ENCODE measurements at places on chromosomes 5 and 9.

DNA sequence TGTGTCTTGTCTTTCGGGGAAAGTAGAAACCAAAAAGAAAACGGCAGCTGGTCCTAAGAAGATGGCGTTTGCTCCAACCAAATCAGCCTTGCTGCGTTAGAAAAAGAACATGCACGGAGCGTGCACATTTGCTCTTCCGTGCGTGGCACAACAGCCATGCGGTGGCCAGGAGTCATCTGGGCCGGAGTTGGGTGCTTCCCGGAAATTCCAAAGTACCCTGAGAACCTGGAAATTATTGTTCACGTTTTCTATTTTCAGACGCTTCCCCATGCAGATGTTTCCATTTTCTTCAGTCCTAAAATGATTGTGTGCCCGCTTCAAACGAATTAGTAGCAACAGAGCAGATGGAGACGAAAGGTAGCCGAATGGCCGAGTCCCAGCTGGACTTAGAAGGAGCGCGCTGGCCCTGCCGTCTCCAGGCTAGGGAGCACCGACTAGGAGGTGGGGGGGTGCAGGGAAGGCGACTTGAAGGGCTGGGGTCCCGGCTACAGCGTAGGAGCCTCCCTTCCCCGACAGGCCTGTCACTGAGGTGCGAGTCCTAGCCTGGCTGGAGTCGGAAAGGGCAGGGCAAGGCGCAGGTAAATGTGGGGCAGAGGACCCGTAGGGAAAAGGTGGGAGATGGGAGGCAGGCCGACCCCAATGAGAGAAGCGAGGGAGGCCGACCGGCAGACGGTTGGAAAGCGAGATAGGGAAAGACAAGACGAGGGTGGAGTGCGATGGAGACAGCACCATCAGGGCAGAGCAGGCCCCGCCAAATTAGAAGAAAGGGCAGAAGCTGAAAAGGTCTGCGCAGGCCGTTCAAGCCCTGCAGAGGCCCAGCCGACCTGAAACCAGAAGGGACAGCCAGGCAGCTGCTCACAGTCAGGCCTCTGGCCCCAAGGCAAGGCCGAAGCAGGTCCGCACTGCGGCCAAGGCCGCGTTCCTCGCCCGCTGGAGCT, 1.4 kb downstream of the BARX1 start:
- DNase-seq, result no peak

GRCh38 chr5:1961952-1962595, 79.3 kb upstream of the IRX4 start:
- DNase-seq, result no peak

GRCh38 chr5:114221807-114222206, 140.1 kb upstream of the KCNN2 start:
- DNase-seq, result no peak

DNA sequence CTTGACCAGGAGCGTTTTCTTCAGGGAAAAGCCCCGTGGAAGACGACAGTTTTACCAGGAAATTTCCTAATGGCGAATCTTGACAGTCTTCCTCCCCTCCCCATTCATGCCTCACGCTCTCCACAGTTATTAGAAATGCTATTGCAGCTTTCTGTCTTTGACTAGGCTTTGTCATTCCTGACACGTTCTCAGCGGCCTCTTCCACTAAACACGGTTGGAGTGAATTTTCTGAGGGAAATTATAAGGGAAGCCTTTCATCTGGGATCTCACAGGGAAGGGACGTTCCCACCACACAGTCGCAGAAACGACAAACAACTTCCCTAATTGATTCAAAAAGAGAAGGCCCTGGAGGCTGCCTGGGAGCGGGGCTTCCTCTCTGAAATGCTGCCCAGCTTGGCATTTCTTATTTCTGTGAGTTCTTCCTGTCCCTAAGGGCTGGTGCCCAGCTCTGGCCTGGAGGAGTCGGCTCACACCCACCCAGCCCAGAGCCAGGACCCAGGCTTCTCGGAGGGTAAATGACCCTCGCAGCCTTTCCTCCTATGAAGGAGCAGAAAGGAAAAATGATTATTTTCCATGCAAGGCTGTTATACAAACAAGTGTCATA, 57.1 kb upstream of the PPP1R26 start:
- DNase-seq, result no peak

DNA sequence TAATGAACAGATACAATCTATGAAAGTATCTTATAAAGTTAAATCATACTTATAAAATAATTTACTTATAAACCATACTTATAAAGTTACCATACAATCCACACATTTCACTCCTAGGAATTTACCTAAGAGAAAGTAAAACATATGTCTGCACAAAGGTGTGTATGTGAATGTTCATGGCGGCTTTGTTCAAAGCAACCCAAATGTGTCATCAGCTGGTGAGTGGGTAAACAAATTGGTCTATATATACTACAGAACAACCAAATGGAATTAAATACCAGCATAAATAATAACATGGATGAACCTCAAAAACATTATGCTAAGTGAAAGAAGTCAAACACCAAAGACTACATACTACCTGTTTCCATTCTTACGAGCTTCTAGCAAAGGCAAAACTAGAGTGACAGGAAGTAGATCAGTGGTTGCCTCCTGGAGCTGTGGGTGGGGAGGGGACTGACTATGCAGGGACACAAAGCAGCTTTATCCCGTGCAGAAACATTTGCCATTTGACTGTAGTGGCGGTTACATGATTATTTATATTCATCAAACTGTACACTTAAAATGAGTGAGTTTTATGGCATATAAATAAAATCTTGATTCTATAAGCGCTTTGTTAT, 10.6 kb downstream of the TRAF1 start:
- DNase-seq, result no peak

- peak; percentile 29 for DNase-seq
Observed at GRCh38 chr9:36625006-36625615, 52.4 kb downstream of the MELK start.

- DNase-seq, result no peak
Observed at GRCh38 chr5:142685418-142686209, at the start of gene FGF1. TSS of gene FGF1 (minus strand) at chr5:142686090. CDS start at chr5:142614127, 71,963 bp downstream.

GRCh38 chr5:1212271-1212670, 10.9 kb downstream of the SLC6A19 start:
- no peak for DNase-seq

DNA sequence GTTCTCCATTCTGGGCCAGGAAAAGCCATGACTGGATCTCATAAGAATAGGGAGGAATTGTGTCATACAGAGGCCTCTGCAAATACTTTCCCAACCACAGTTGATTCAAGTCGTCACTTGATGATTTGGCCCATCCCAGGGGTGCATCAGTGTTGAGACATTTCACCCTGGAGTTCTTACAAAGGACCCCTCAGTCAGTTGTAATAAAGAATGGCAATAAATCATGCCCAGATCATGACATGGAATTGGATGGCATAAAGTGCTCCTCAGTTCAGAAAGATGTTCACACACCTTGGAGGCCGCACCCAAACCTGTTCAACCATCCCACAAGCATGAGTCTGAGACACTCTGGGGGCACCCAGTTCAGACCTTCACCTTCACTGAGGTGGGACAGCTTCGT, 168.1 kb downstream of the NR3C1 start:
- peak; percentile 67 for DNase-seq

GRCh38 chr9:108565651-108566378, 290.0 kb downstream of the ACTL7B start:
- DNase-seq, result peak; percentile 81

- no peak for DNase-seq
Observed at GRCh38 chr5:23450187-23450586, 57.2 kb upstream of the PRDM9 start.

DNA sequence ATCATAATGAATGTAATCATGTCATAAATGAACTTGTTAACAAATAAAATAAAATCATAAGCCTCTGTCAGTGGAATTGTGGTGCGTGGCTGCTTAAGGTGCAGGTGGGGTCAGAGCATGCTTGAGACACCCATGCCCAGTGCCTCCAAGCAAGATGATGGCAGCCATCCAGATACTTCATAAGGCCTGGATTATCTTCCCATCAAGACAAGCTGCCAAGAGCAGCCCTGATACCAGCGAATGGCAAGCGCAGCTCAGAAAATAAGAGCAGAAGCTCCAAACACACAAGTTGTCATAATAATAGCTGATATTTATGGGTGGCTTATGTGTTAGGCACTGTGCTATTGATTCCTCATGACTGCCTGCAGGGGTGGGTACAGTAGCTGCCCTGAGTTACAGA, 21.8 kb upstream of the LMX1B start:
- DNase-seq, result no peak

DNA sequence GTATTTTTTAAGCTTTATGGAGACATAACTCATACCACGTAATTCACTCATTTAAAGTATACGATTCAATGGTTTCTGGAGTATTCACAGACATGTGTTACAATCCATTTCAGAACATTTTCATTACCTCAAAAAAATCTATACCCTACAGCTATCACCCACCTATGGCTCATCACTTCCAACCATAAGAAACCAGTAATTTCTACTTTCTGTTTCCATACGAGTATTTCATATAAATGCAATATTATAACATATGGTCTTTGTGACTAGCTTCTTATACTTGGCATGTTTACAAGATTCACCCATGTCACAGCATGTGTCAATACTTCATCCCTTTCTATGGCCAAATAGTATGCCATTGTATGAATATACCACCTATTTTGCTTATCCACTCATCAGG, 18.8 kb downstream of the UBQLN1 start:
- no peak for DNase-seq

DNA sequence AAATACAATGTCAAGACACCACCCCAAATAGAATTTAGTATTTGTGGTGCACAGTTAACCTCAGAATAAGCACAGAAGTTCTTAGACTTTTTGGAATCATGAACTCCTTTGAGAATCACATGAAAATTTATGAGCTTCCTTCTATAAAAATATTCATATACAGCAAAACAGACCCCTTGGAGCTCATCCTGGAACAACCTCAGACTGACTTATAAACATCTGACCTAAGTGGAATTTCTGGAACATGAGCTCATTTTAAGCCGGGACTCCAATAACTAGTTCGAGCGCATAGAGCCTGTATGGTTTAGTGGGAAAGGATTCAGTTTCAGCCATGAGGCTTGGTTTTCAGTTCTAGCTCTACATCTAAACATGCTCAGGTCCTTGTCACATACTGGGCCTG, 192.3 kb downstream of the DEPDC1B start:
- DNase-seq, result peak; percentile 61

- DNase-seq, result no peak
Observed at GRCh38 chr9:75071530-75072122, 16.3 kb downstream of the NMRK1 start.

- DNase-seq, result no peak
Observed at GRCh38 chr5:1662559-1663085, 137.0 kb downstream of the MRPL36 start.

GRCh38 chr5:42337607-42338006, 85.6 kb upstream of the GHR start:
- no peak for DNase-seq

DNA sequence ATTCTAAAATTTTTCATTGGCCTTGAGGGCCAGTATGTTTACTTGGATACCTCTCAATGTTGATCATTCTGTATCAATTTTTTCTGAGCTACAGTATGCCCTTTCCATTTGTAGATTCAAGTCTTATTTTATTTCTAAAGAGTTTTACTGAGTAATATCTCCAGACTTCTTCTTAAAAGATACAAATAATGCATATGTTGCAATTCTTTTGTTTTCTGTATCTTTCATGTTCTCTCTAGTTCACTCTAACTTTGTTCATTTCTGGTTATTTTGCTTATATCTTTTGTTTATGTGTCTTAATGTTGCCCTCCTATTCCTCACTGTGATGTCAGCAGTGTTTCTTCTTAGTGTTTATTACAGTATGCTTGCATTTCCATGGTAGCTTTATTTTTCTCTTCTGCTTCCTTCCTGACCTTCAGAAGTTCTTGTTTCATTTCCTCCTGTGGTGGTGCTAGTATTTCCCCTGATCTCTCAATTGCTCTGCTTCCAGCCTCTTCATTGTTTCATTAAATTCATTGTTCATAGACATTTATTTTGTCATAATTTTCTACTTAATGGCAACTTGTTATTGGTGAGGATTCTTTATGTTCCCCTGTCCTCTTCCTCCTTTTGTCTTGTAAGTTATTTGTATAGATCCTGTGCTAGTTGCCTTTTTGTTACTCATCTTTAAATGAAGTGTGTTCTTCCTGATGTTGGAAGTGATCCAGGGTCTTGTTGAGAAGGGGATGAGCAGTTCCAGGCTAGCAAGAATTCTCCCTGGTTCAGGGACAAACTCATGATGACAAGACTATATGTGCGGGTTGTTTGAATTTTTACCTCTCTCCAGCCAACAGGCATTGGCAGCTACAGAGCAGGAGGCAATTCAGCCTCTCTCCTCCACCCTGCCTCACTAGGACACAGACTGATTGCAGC, 160.8 kb downstream of the DEPDC1B start:
- no peak for DNase-seq

All from fibroblast of skin of left quadriceps (primary cell).